ENCODE measurements at places on chromosomes 3 and 15. TPM values are rescaled to one million over a fixed set of nuclear protein-coding genes. Genes with fewer than 3 reads are reported as not detected.

DNA sequence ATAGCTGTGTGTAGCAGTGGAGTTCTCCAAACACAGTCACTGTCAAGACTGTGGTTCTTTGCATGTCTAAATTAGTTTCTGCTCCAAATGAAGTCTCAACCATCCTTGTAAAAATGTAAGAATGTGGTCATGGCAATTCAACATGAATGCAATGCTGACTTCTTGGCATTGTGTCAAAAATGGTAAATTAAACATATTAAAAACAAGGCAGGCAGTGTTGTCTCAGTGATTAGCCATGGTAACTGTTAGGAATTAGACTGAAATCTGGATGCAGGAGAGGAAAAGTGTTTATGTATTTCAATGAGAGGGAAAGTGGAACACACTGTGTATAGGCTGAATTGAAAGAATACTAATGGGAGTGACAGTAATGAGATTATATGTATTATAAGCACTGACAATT lies 597.2 kb downstream of the EDEM1 start:
- H3K36me3 ChIP-seq: no peaks in the 10 kb centered on the region
- H3K27me3 ChIP-seq: no peaks in the 10 kb centered on the region
- H3K4me3 ChIP-seq: no peak overlapping the region
- no peak for DNase-seq
- H3K27ac ChIP-seq: no peak overlapping the region
- H3K4me1 ChIP-seq: no peaks in the 10 kb centered on the region

DNA sequence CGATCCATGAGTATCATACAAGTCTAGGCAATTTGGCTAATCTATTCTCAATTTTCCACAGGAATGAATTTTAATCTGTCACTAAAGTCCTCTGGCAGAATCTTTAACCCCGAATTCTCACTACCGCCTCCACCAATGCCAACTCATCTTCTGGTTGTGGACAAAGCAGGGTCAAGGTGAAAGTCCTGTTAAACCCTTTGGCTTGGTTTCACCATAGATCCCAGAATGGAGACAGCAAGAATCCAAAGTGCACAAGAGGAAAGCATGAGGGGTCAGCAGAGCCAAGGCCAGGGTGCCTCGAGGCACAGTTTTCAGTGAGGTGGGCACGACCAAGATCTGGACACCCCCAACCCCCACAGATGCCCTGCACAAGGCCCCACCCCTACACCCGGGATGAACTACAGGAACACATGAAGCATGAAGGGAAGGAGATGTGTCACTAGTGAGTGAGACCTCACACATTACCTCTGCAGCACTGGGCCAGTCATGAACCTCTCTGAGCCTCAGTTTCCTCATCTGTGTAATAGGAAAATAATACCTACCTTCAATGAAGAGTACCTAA lies 466.2 kb downstream of the EPHB1 start:
- H3K27ac ChIP-seq: no peak overlapping the region
- H3K4me3 ChIP-seq: no peak overlapping the region
- H3K27me3 ChIP-seq: peaks cover 3% of the 10 kb centered on the region
- no peak for DNase-seq

DNA sequence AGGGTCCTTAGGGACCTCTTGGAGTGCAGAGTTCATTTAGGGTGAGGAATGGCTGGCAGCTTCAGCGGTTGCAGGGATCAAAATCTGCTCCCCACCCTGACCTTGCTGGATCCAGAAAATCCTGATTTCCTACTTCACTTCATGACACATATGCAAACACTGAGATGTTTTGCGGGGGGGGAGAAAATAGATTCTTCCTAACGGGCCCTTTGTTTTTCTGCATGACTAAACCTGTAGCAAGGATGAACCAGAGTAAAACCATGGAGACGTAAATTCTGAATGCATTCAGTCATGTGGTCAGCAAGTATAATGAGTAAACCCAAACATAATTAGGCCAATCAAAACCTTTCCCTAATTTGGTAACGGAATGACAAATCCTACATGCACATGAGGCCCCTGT lies 20.0 kb upstream of the RBP1 start:
- H3K27ac ChIP-seq: no peak overlapping the region
- H3K4me3 ChIP-seq: no peak overlapping the region
- peaks cover 63% of the 10 kb centered on the region for H3K4me1 ChIP-seq
- no peak for DNase-seq

GRCh38 chr3:164113371-164114332 lies 964.6 kb downstream of the SI start:
- DNase-seq: no peak
- no peak overlapping the region for H3K27ac ChIP-seq
- H3K36me3 ChIP-seq: peaks cover 3% of the 10 kb centered on the region
- no peaks in the 10 kb centered on the region for H3K27me3 ChIP-seq
- H3K4me1 ChIP-seq: no peaks in the 10 kb centered on the region
- H3K4me3 ChIP-seq: no peak overlapping the region

DNA sequence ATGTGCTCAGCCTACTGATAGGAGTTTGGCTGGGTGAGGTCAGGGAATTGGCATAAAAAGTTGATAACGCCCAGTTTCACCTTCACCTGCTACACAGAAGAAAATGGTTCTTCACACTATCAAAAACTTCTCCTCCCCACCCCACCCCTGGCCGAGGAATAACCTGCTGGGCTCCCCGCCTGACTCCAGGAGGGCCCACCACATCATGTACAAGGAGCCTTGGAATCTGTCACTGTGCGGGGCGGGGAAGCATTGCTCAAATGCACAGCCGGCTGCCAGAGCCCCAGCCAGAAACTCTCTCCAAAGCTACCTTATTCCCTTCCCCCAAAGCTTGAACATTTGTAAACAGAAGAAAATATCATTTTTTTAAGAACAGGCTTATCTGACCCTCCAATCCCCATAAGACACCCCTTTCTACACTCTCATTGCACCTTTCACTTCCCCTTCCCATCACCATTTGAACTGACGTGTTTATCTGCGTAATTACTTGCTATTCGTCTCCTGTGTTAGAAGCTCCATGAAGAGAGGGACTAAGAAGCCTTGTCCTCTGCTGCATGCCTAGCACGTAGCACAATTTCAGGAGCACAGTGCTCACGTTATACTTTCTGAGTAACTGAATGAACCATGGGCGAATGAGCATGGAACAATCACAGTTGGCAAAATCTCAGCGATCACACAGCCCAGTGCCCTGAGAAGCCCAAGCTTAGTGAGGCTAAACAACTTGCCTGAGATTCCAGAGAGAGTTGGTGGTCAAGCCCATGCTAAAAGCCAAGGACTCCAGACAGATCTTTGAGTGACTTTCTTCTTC lies 82.9 kb downstream of the HES1 start:
- peaks cover 6% of the 10 kb centered on the region for H3K27me3 ChIP-seq
- no peak for DNase-seq
- H3K4me1 ChIP-seq: peaks cover 37% of the 10 kb centered on the region

DNA sequence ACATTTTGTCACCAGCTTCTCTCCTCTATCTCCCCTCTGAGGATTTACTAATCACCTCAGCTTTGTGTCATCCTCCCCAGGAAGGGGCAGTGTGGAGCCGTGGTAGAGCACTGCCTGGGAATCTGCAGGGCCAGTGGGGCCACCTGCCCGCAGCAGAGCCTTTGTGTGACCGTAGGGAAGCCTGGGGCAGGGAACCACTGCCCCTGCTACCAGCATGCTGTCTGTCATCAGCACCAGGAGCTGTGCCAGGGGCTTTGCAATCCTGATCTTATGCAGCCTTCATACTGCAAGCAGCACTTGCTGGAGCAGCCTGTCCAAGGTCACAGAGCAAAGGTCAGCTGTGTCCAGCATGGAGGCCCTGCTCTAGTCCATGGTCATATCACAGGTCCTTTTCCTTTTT lies 170.2 kb upstream of the IL12A start:
- H3K4me1 ChIP-seq: peaks cover 16% of the 10 kb centered on the region
- no peak overlapping the region for H3K27ac ChIP-seq
- H3K27me3 ChIP-seq: peaks cover 23% of the 10 kb centered on the region
- H3K36me3 ChIP-seq: no peaks in the 10 kb centered on the region

GRCh38 chr3:14480207-14481017 lies 59.7 kb downstream of the GRIP2 start:
- H3K27me3 ChIP-seq: no peaks in the 10 kb centered on the region
- DNase-seq: no peak
- H3K4me1 ChIP-seq: peaks cover 1% of the 10 kb centered on the region
- H3K36me3 ChIP-seq: peaks cover 29% of the 10 kb centered on the region
- no peak overlapping the region for H3K4me3 ChIP-seq
- no peak overlapping the region for H3K27ac ChIP-seq

GRCh38 chr15:32119694-32120330 lies 89.5 kb downstream of the CHRNA7 start:
- H3K27me3 ChIP-seq: peaks cover 13% of the 10 kb centered on the region
- no peak for DNase-seq
- H3K27ac ChIP-seq: peak overlapping the region; percentile 5
- no peaks in the 10 kb centered on the region for H3K36me3 ChIP-seq
- H3K4me1 ChIP-seq: peaks cover 28% of the 10 kb centered on the region
- no peak overlapping the region for H3K4me3 ChIP-seq

GRCh38 chr3:162678941-162679340 lies 1182.3 kb downstream of the OTOL1 start:
- H3K27me3 ChIP-seq: no peaks in the 10 kb centered on the region
- no peak overlapping the region for H3K4me3 ChIP-seq
- DNase-seq: no peak
- no peak overlapping the region for H3K27ac ChIP-seq

DNA sequence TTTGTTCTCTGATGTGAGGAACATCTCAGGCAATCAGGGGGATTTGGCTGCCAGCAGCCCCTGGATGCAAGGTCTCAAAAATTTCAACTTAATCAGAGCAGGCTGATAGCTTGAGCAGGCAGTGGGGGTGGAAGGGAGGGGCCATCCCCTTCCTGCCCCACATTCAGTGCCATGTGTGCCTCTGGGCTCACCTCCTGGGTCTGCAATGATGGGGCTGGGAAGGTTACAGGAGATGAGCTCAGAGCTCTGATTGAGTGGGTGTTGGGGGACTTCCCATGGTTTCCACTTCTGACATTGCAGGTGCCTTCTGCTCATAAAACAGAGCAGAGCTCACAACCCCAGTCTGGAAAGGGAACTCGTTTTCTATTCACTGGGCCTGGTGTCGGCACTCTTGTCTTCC lies 37.0 kb downstream of the PARP16 start:
- H3K27ac ChIP-seq: no peak overlapping the region
- no peaks in the 10 kb centered on the region for H3K27me3 ChIP-seq
- peaks cover 11% of the 10 kb centered on the region for H3K4me1 ChIP-seq
- H3K36me3 ChIP-seq: peaks cover 7% of the 10 kb centered on the region
- H3K4me3 ChIP-seq: no peak overlapping the region

DNA sequence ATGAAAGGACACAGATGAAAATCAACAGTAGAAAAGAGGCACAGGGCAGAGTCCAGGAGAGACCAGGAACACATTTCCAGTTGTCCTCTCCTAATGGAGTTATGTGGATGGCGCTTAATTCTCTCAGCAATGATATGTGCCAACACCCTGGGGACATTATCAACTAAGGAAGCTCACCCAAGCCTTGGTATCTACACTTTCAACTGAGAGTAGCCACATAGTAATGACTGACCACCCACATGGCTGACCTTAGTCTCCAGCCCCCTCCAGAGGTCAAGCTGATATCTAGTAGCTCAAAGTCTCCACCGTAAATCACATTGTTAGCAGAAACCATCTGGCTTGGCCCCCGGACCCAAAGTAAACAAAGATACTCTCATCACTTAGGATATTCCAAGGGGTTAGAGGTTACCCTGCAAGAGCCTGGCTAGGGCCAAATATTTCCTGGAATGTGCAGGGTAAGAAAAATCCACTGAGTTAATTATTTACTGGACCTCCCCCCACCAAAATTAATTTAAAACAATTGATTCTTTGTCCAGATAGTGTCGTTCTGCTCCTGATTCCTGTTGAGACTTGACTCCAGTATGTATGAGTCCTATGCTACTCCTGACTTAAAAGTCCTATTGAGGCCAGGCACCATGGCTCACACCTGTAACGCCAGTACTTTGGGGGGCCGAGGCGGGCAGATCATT lies 24.8 kb downstream of the GABRR3 start:
- no peak overlapping the region for H3K4me3 ChIP-seq
- H3K27me3 ChIP-seq: peaks cover 6% of the 10 kb centered on the region
- H3K4me1 ChIP-seq: no peaks in the 10 kb centered on the region
- H3K36me3 ChIP-seq: no peaks in the 10 kb centered on the region
- H3K27ac ChIP-seq: no peak overlapping the region

GRCh38 chr3:133058831-133059230 lies 20.6 kb downstream of the TMEM108 start:
- no peak overlapping the region for H3K4me3 ChIP-seq
- no peak overlapping the region for H3K27ac ChIP-seq
- H3K36me3 ChIP-seq: no peaks in the 10 kb centered on the region
- H3K27me3 ChIP-seq: no peaks in the 10 kb centered on the region
- H3K4me1 ChIP-seq: peaks cover 4% of the 10 kb centered on the region
- no peak for DNase-seq

- no peaks in the 10 kb centered on the region for H3K36me3 ChIP-seq
- H3K27me3 ChIP-seq: peaks cover 57% of the 10 kb centered on the region
- no peak overlapping the region for H3K4me3 ChIP-seq
- no peak overlapping the region for H3K27ac ChIP-seq
Observed at GRCh38 chr15:69988541-69989225, 109.0 kb downstream of the TLE3 start.

DNA sequence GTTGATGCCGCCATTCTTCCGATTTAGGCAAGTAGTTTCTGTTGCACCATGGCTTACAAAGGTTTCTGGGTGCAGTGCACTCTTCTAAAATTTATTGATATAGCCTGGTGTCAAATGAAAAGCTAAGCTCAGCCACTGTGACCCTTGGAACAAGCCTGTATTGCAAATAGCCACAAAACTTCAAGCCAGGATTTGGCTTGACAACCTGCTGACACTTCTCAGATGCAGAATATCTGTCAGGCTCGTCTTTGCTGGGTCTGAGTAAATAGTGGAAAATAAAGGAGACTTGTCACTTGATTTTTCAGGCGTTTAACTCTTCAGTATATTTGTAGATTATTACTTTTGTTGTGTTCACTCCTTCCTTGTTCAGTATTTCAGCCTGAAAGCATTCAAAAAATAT lies 871.8 kb downstream of the OTOL1 start:
- no peak overlapping the region for H3K27ac ChIP-seq
- DNase-seq: no peak
- no peaks in the 10 kb centered on the region for H3K4me1 ChIP-seq
- no peaks in the 10 kb centered on the region for H3K27me3 ChIP-seq
- H3K4me3 ChIP-seq: no peak overlapping the region

DNA sequence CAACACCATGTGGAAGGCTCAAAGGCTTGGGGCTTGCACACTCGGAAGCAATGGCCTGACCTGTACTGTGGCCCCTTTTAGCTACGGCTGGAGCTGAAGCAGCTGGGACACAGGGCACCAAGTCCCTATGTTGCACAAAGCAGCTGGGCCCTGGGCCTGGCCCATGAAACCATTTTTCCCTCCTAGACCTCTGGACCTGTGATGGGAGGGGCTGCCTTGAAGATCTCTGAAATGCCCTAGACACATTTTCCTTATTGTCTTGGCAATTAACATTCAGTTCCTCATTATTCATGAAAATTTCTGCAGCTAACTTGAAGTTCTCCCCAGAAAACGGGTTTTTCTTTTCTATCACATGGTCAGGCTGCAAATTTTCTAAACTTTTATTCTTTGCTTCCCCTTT lies 85.6 kb upstream of the ALDH1A3 start:
- no peak overlapping the region for H3K27ac ChIP-seq
- no peaks in the 10 kb centered on the region for H3K4me1 ChIP-seq
- no peak for DNase-seq
- H3K36me3 ChIP-seq: no peaks in the 10 kb centered on the region

- no peak overlapping the region for H3K27ac ChIP-seq
- no peak for DNase-seq
- no peaks in the 10 kb centered on the region for H3K4me1 ChIP-seq
- H3K4me3 ChIP-seq: no peak overlapping the region
- H3K36me3 ChIP-seq: no peaks in the 10 kb centered on the region
Observed at GRCh38 chr15:46293550-46293949, 658.7 kb downstream of the SQOR start.

The FEZF2 gene
- total RNA-seq: not detected

The FRMD4B gene
- 39.1 TPM for total RNA-seq

The RASL12 gene
- total RNA-seq: 0.40 TPM

The PTPRG gene
- 44.3 TPM for total RNA-seq

The MINAR1 gene
- 1.9 TPM for total RNA-seq

The ZNF639 gene
- 43.1 TPM for total RNA-seq

The SLC38A3 gene
- 44.7 TPM for total RNA-seq

Data from progenitor cell of endocrine pancreas (in vitro differentiated cells).